CD4-positive, alpha-beta T cell treated with Interleukin-17A for 4 hours (primary cell): ENCODE measurements at places on chromosomes 13 and 19.

DNA sequence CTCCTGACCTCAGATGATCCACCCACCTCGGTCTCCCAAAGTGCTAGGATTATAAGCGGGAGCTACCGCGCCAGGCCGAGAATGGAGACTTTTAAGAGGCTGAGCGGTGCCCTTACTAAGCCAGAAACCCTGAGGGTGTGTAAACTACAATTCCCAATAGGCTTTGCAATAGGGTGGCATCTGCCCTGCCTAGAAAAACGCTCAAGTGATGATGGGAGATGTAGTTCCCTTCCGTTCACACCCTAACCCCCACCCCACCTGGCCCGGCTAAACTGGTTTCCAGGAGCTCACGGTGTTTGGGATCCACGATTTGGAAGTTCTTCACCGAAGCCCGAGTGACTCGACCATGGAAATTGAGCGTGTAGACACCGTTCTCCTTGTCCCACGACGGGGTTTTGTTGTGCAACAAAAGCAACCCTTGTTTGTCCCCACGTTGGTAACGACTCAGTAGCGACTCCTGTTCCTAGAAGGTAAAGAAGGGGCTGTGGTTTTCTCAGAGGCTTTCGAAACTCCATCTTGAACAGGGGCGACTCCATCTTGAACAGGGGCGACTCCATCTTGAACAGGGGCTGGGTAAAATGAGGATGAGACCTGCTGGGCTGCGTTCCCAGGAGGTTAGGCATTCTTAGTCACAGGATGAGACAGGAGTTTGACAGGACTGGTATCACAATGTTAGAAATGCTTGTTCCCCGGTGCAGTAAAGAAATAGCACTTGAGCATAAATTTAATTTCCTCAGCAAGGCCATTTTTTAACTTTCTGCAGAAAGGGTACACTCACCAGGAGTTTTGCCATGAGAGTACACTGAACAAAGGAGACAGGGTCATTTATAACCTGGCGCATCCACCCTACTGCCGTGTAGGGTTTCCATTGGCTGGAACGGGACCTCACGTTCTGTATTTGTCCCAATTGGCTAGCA lies 9.8 kb downstream of the PPP1R15A start:
- DNase-seq: peak; percentile 24

GRCh38 chr19:21691661-21692060 lies 75.7 kb downstream of the ZNF100 start:
- no peak for DNase-seq

DNA sequence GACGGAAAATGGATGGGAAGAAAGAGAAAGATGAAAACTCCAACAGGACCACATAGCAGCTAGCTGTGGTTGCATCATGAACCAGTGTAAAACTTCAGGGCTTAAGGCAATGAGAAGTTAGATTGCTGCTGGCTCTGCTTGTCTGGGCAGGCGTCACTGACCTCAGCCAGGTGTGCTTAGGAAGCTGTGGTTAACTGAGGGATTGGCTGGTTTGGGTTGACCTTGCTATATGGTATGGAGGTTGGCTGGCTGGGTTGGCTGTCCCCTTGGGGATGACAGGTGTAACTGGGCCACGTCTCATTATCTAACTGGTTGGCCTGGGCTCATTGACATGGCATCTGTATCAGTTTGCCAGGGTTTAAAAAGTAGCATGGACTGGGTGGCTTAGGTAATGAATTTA lies 40.9 kb downstream of the NLRP4 start:
- DNase-seq: no peak

- peak; percentile 86 for DNase-seq
Observed at GRCh38 chr19:41351339-41352245, 2.1 kb downstream of the TGFB1 start.

DNA sequence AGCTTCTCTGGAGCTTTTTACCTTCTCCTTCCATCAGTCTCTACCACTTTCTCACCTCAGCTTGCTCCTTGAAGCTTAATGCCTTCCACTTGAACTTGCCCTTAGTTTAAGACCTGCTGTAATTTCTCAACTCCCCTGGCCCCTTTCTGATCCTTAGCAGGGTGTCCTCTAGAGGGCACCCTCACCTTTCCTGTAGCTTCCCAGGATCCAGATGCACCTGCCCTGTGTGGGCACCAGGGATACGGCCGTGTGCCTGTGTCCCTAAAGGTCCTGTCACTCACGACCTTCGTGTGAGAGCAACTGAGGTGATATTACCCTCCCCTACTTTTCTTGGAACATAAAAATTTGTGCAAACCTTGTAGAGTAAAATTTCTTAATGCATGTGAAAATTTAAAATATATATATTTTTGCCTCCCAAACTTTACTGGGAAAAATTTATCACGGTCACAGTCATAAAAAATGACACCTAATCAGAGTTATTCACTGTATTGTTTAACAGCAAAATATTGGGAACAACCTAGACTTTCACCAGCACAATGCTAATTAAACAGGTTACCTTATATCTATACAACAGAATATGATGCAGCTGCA lies 46.4 kb downstream of the PSG3 start:
- no peak for DNase-seq

- DNase-seq: no peak
Observed at GRCh38 chr19:47310819-47311218, 1.2 kb downstream of the C5AR1 start.

DNA sequence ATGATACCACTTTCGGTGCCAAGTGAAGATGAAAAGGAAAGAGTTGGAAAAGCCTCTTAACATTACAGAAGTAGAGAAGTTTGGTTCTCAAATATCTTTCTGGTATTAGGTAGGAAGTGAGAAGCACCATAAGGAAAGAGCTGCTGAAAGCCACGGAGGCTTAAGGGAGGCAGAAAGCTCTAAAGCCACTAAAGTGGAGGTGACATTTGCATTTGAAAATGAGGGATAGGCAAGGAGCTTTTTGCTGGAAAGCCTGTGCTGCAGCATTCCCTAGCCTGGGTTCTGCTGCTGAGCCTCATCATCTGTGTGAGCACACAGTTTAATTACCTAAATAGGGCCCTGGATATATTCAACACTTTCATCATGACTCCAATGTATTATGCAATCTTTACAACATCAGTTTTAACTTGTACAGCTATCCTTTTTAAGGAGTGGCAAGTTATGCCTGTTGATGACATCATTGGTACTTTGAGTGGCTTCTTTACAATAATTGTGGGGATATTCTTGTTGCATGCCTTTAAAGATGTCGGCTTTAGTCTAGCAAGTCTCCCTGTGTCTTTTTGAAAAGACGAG lies 315.4 kb downstream of the RBM26 start:
- no peak for DNase-seq

GRCh38 chr13:40876020-40876738 lies 86.8 kb downstream of the SLC25A15 start:
- no peak for DNase-seq

- DNase-seq: no peak
Observed at GRCh38 chr13:42808341-42808940, 27.1 kb downstream of the FAM216B start.

GRCh38 chr19:35868172-35868822 lies at the start of gene APLP1:
Gene APLP1 (plus strand): TSS chr19:35868574. CDS start chr19:35868637, 63 bp downstream.
- DNase-seq: peak; percentile 78

GRCh38 chr13:87536899-87537298 lies 134.3 kb upstream of the SLITRK5 start:
- DNase-seq: no peak

GRCh38 chr19:511101-511851 lies 4.0 kb downstream of the TPGS1 start:
- DNase-seq: peak; percentile 93

- DNase-seq: no peak
Observed at GRCh38 chr19:1284293-1284978, 1.2 kb upstream of the EFNA2 start.

DNA sequence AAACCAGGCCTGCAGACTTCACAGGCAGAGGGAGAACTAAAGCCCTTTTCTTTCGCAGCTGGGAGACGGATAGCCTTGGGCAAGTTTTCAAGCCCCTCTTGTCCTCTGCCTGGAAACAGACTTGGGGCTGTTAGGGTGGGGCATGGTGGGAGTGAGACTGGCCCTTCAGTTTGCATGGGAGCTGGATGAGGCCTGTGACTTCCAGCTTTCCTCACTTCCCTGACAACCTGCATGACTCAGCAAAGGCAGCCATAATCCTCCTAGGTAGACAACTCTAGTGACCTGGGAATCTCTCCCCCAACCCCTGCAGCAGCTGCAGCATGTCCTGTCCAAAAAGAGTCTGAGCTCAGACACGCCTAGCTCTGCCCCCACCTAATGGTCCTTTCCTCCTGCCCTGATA lies 93.0 kb downstream of the POSTN start:
- DNase-seq: no peak

DNA sequence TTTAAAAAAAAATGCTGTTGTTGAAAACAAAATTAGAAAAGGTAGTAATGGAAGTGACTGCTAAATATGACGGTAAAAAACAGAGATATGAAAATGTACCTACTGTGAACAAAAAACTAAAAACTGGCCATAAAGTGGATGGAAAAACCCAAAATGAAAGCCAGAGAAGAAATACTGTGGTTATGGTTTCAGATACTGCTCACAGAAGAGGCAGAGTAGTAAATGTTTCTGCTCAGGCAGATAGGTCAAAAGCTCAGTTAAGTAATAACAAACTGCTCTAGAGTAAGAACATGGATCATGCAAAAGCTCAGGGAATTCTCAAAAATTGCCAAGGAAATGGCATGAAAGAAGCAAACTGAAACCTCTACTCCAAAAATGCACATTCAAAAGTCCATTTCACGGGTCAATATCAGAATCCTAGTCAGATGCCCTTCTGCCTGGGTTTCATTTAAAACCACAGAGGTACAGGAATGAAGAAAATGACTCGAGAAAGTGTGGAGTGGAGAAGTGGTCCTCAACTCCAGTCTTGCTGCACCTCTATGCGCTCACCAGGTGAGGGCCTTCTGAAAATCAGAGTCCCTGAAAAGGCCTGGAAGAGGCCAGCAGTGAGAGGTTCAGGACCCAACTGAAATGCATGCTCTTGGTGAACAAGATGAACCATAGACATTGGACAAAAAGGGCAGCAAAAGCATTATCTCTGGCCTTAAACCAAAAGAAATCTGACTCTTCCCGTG lies 315.0 kb upstream of the SPRY2 start:
- no peak for DNase-seq

GRCh38 chr13:94607056-94607455 lies 5.4 kb downstream of the GPR180 start:
- no peak for DNase-seq

GRCh38 chr13:76737526-76737925 lies 148.7 kb downstream of the KCTD12 start:
- DNase-seq: no peak

GRCh38 chr13:111658145-111659100 lies 338.0 kb downstream of the TEX29 start:
- no peak for DNase-seq

DNA sequence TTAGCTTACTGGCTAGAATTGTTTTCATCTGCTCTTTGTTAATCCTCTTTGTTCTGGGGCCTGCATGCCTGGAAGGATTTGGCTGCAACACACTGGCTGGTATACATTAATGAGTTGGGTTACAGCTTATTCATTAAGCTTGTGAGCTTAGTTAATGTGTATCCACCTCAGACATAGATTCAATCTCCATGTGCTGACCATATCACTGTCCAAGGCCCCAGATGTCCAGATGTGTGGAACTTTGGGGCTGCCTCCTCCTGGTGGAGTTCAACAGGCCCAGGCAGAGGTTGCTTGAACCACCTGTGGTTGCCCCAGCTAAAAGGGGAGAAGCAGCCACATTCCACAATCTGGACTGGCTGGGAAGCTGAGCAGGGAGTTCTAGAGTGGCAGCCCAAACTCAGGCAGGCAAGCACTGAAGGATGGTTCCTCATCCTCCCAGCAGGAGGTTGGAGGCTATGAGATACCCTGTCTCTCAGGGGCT lies 5.4 kb downstream of the DIAPH3 start:
- DNase-seq: no peak

- DNase-seq: peak; percentile 98
Observed at GRCh38 chr19:58554494-58555368, at the start of gene CHMP2A. Gene CHMP2A (minus strand): TSS chr19:58555105. CDS start chr19:58554212, 893 bp downstream.

DNA sequence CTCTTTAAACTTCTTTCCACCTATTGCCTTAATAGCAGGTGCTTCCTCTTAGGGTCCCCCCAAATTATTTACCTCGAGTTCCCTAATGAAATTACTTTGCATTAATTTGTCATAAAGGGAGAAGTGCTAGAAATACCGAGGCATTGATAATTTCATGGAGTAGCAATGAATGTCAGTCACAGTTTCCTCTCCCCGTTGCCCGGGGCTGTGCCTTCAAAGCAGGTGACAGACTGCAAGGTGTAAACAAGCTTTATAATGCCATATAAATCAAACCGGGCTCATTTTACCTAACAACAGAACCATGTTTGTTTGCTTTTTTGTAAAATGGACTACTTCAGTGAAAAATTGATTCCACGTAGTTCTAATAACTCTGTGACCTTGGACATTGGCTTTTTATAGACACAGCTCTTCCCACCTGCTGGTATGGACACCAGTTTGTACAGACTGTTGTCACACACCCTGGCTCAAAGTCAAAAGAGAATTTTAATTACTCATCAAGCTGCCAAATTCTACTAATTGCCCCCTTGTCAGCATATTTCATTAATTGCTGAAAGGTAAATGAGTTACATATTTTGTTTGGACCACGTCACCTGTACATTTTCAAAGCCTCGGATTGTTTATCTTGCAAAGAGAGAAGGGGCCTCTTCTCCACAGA lies 171.1 kb downstream of the STK24 start:
- no peak for DNase-seq

GRCh38 chr19:58059671-58060078 lies 593 bp downstream of the ZNF135 start:
- no peak for DNase-seq

DNA sequence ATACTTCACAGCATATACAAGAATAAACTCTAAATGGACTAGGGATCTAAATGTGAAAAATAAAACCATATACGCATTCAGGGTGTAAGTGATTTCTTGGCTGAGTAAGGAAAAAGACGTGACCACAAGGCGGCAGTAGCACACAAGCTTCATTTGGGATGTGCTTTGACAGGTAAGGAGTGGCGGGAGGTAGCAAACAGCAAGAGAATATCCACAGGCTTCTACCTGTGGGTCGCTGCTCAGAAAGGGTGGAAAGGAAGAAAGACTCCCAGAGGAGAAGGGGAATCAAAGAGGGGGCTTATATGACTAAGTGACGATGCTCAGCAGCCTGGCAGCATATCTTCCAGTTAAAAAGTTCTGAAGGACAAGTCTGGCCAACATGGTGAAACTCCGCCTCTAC lies 2.5 kb upstream of the ZNF121 start:
- DNase-seq: peak; percentile 83

- peak; percentile 46 for DNase-seq
Observed at GRCh38 chr13:46751811-46752635, 44.9 kb downstream of the ESD start.

DNA sequence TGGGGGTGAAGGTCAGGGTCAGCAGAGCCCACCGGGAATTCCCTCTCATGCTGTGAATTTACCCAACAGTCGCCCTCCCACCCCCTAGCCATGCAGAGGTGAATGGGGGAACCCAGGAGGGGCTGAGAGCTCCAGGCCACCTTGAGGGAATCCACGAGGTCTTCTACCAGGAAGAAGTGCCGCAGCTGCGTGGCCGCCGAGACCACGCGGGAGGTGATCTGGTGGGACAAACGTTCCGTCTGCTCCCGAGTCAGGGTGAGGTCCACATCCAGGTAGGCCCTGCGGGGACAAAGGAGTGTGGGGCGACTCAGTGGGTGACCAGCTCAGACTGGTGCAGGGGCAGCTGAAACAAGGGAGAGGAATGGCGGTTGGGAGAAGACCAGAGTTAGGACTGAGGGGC lies 8.1 kb downstream of the RTN2 start:
- no peak for DNase-seq

- DNase-seq: no peak
Observed at GRCh38 chr13:31605076-31605860, 134.1 kb upstream of the RXFP2 start.
